ENCODE measurements at places on chromosomes 3 and 15. TPM values are rescaled to one million over a fixed set of nuclear protein-coding genes. Genes with fewer than 3 reads are reported as not detected.

- DNase-seq = no peak
These were observed 1019.3 kb downstream of the NSUN3 start for GRCh38 chr3:95082191-95082590.

ANKUB1 gene
- not detected for total RNA-seq

TMEM207 gene
- total RNA-seq = not detected

- no peak for DNase-seq
These were observed 92.0 kb downstream of the PRICKLE2 start for GRCh38 chr3:64133272-64133671.
